Stimulated activated CD4-positive, alpha-beta T cell treated with anti-CD3 and anti-CD28 coated beads, TNF-alpha, amount 100 ng/mL, for 48 hours (primary cell): ENCODE measurements at places on chromosomes 7 and 10.

GRCh38 chr7:111096997-111097396 lies 6.1 kb downstream of the LRRN3 start:
- DNase-seq, result no peak

DNA sequence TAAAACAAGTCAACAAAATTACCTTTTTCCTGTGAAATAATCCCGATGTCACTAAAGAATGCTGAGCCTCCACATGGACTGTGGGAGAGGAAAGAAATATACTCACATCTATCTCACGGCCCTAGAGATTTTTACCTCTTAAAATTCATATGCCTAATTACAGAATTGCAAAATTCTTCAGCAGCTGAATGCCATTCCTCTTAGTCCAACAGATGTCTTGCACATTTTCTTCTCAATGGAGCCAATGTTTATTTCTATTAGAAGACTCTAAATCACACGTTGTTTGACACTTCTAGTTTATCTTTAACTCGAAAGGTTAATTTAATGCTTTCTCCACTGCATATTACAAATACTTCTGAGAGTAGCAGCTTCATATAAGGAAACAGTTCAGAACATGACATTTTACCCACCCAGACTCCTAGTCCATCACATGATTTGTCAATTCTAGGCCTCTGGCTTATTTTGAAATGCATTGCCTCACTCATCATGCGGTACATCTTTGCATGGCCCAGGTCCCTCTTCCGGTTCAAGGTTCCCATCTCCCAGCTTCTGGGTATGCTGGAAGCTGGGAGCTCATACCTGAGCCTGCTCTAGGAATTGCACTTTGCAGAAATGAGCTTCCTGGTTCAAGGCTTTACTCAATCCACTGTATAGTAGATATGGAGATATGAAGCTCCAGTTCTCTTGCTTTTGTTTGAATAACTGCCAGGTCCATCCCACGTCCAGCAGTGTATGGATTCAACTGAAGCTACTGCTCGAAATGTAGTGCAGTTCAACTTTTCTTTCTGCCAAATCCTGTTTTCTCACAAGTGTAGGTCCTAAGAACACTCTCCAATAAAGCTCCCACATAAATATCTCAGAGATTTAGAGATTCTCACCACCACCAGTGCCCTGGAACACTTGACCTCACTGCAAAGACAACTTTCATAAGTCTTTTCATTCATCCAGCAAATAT lies 306.2 kb downstream of the GPR37 start:
- DNase-seq, result no peak

GRCh38 chr7:37408291-37409228 lies 40.1 kb downstream of the ELMO1 start:
- DNase-seq, result no peak

DNA sequence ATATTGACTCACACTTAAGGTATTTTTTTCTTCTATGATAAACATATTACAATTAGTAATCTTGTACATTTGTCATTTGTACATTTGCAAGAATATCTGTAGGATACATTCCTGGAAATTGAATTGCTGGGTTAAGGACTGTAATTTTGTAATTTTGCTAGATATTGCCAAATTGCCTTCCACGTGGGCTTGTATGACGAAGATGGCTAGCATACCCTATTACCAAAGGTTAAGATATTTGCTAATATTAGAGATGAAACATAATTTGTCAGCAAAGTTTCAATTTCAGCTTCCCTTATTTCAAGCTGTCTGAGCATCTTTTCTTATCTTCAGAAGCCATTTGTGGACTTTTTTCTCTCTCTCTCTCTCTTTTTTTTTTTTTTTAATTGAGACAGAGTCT lies 1.0 kb upstream of the LYZL2 start:
- DNase-seq, result no peak

DNA sequence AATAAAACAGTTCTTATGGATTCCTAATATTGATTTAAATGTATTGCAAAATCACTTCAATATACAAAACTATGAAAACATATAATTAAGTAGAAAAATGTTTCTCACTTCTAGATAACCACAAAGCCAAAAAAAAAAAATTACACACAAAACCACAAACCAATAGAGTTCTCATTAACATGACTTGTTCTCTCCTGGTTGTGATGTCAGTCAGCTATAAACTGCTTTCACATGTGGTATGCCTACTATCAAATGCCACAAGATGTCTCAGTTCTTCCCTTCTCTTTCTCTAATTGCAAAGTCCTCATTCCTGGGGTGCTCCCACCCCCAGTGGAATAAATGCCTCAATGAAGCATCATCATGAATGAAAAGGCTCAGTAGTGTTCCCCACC lies 16.6 kb downstream of the GNAI1 start:
- DNase-seq, result peak; percentile 25

DNA sequence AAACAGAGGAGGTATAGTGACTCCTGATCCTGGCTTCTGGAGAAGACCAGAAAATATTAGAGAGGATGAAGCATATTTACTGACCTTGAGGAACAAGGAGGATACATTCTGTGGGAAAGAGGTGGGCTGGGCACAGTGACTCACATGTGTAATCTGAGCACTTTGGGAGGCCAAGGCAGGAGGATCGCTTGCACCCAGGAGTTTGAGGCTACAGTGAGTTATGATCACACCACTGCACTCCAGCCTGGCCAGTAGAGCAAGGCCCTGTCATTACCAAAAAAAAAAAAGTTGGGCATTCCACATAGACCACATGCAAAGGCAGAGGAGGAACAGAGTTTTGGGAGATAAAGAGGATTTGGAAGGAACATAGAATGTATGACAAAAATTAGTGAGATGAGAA lies 4.4 kb upstream of the ACBD5 start:
- no peak for DNase-seq

DNA sequence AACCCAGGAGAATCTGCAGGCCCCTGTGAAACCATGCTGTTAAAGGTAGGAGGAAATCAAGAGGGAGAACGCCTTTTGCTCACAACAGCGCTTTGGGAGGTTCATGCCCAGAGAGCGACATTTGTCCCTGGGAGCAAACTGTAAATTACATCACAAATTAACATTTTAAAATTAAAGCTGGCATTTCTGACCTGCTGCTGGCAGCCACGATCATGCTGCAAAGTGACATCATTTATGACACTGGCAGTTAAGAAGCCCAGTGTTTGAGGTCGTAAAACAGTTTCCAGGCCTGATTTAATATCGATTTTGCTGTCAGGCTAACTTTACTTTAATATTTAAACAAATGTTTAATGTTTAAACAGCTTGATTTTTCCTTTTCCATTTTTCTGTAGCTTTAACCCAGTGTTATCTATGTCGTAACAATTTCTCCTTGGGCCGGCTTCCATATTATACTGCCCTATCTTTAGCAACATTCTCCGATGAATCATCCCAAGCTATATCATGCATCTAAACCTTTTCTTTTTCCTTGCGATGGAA lies 86.5 kb upstream of the NPVF start:
- DNase-seq, result no peak

DNA sequence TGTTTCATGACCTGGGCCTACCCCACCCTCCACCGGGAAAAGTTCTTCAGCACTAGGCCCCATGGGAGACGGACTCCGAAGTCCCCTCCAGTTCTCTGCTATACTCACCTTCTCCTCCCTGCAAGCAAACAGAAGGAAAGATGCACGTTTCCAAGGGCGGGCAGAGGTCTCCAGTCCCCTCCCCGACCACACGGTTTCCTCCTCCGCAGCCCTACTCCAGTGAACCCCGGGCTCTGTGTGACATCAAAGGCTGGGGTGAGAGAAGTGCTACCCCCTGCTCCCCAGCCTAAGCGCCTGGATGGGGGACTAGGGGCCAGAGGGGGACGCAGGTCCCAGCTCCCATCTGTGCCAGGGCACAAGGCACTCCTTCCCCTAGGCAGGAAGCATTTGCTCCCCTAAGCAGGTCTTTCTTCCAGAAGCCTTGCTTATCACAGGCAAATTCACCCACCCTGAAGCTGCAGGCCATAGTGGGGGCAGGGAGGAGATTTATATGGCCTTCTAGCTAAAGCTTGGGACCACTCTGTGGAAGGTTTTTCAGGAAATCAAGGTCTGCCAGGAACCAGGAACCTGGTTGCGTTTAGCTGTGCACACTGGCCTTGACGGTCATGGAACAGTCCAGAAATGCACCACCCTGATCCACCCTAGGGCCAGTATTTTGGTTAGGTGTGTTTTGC lies 52.8 kb downstream of the ASB13 start:
- DNase-seq, result no peak

DNA sequence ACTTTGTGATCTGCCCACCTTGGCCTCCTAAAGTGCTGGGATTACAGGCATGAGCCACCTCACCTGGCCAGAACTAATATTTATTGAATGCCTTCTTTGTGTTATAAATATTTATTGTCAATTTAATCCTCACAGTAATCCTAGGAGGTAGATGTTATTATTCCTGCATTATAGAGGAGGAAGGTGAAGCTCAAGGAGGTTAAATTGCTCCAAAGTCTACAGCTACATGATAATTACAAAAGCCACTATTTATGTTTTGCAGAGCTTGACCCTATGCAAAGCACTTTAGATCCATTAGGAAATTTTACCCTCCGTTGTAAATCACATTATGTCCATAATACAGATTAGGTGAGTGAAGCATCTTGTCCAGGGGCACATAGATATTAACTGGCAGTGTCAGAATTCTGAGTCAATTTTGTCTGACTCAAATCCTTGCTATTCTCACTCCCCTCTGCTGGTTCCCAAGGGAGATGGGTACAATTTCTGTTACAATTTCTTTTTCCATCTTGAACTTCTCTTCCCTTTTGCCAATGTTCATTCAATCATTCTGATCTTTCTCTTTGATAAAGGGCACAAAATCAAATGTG lies 25.7 kb upstream of the CDK14 start:
- no peak for DNase-seq

DNA sequence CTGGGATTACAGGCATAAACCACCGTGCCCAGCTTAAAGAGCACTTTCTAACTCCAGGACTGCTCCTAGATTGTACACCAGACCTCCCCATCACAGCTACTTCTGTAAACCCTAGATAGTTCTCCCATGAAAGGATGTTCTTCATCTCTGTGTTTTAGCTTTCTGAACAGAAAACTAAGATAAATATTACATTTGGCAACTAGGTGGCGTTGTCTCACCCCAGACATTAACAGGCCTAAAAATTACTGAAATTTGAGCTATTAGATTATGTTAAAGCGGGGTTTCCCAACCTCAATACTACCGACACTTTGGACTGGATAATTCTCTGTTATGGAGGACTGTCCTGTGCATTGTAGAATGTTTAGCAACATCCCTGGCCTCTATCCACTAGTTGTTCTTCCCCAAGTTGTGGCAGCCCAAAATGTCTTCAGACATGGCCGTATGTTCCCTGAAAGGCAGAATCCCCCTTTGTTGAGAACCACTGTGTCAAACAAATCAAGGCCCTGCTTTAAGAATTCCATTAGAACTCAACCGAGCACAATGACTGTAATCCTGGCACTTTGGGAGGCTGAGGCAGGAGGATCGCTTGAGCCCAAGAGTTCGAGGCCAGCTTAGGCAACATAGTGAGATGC lies 19.1 kb downstream of the ATOH7 start:
- DNase-seq, result no peak

DNA sequence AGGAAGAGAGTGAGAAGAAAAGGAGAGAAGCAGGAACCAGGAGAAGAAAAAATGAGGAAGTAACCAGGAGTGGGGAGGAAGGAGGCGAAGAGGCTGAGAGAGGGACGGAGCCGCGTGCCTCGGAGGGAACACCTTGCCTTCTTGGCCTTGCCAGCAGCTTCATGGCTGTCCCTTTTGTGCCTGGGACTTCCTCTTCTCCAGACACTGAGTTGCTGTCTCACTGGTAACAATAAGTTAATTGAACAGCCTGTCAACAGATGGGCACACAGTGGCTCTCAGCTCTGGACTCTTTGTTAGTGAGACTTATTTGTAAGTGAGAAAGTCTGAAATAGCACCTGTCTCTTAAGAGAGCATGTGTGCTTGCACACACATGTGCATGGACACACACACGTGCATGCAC lies 83.2 kb downstream of the GATA3 start:
- no peak for DNase-seq

- DNase-seq, result no peak
Observed at GRCh38 chr7:8200717-8201116, 61.2 kb downstream of the ICA1 start.

DNA sequence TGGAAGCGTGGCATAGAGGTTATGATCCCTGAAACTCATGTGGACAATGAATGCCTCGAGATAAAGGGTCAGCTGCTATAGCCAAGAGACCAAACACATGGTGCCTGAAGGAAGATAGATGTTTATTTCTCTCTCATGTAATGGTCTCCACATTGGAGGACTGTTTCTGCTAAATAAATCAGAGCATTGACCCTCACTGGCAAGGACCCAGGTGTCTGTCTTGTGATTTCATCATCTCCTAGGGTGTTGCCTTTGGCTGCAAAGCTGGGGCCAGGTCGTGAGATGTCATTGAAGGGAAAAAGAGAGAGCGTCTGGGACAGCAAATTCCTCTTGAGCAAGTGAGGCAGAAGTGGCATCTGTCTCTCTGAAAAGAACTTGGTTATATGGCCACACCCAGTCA lies 64.6 kb downstream of the JCAD start:
- no peak for DNase-seq

DNA sequence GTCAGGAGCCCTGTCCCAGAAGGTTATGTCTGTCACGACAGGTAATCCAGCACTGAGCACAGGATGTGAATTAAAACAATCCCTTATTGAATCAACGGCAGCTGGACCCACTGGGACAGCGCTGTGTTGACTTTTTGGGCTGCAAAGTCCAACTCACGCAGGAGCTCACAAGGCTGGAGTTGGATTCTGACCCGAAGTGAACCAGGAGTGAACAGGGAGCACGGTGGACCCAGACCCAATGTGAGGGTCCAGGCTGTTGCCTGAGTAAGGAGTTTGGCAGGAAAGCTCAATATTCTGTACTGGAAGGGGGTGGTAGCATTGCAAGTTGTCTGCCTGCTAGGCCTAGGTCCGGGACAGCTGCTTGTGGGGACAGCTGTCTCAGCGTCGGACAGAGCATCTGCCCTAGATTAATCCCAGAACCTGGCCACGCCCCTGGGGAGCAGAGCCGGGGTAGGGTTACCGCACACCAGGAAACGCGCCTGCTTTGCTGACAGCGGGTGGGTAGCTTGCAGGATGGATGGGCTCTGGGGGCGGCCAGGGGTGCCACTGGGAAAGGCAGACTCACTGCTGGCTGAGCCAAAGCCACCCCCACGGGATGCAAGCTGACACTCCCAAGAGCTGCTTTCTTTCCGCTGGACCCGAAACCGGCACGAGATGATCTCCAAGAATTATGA lies 24.0 kb downstream of the COL26A1 start:
- DNase-seq, result no peak

- DNase-seq, result no peak
Observed at GRCh38 chr7:70460071-70460470, 671.9 kb upstream of the GALNT17 start.

GRCh38 chr7:33593611-33594010 lies 311.7 kb upstream of the BMPER start:
- DNase-seq, result no peak

DNA sequence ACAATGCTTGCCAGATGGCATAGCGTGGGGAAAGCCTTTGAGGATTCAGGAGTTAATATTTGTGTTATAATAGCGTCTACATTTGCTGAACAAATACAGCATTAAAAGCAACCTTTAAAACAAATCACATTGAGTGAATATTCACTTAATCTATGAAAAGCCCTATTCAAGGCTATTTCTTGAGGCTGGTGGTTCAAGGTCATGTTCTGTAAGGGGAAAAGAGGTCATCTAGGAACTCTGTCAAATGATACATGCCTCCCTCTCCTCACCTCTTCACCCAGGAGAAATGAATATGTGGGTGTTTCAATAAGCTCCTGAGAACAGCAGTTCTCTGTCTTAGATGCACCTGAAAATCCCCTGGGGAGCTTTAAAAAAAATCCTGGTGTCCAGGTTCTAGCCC lies 303.0 kb downstream of the ELMO1 start:
- DNase-seq, result no peak

- DNase-seq, result no peak
Observed at GRCh38 chr7:8141070-8141469, 120.9 kb downstream of the ICA1 start.

GRCh38 chr10:33460505-33461294 lies 126.2 kb upstream of the NRP1 start:
- no peak for DNase-seq
